NCI-H748 treated with DMSO at 0.1 percent for 48 hours (cell line): ENCODE measurements at places on chromosomes 12 and 14.

DNA sequence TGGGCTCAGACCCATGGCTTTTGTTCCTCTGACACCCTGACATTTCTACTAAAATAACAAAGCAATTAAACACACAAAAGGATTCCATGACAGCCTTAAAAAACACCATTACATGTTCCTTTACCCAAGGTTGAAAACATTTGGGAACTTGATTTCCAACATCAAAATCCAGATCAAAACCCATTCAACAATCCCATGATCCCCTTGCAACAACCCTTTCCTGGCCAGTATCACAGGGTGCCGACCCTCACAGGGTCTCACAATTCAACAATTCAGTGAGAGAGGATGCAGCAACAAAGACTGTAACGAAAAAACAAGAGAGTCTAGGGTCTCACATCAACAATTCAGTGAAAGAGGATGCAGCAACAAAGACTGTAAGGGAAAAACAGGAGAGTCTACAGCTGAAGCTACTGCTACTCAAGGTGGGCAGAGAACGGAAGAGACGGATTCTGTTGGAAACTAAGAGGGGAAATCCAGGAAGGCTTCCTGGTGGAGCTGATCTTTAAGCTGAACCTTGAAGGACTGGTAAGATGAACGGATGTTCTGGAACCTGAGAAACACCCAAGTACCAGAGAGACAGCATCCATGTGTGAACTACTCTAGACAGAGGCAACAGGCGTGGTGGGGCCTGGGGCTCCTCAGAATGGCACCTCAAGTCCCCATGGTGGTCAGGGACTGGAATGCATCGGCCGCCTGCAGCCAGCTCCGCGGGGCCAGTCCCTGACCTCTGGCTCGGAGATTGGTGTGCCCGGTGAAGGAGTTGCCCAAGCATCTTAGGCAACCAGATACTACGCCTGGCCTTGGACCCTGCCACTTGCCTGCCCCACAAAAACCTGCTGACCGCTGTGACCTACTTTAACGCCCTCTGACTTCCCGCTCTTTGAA is 22.7 kb upstream of the ZFP36L1 start:
- no peak for DNase-seq

DNA sequence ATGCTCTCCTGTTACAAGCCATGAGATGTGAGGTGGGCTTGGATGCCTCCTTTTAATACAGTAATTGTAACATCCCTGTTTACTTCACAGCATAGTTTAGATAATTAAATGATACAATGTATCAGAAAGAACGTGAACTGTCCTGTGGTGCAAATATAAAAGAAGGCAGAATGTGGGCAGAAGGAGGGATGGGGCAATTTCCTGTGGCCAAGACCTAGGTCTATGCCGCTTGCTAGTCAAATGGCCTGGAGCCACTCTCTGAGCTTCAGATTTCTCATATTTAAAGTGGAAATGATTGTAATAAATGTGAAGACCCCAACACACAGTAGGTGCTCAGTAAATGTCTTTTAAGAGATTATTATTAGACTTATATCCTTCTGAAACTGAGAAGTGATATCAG is 24.0 kb upstream of the EVL start:
- no peak for DNase-seq

- no peak for DNase-seq
These were observed 2.0 kb downstream of the EEA1 start for GRCh38 chr12:92927055-92927435.

DNA sequence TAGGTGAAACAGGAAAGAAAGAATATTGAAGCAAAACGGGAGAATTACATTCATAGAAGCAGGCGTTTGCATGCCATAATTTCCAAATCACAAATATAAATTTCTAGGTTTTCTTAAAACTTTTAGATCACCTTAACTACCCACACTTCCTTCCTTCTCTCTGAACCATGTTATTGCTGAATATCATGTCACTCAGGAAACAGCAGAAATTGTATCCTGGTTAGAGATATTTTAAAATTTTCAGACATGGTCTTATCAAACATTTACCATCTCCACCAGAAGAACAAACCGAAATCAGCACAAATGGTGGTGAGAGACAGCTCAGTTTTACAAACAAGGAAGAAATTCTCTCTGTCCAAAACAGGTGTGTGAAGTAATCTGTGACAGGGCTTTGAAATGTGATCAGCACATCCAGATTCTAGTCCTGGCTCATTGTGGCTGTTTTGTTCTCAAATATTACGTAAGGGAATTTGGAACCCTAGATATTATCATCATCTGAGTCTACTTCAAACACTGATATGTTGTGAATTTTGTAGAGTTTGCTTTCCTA is 16.3 kb downstream of the TESPA1 start:
- no peak for DNase-seq

GRCh38 chr12:1332327-1332726 is 262.1 kb downstream of the FBXL14 start:
- DNase-seq, result no peak

DNA sequence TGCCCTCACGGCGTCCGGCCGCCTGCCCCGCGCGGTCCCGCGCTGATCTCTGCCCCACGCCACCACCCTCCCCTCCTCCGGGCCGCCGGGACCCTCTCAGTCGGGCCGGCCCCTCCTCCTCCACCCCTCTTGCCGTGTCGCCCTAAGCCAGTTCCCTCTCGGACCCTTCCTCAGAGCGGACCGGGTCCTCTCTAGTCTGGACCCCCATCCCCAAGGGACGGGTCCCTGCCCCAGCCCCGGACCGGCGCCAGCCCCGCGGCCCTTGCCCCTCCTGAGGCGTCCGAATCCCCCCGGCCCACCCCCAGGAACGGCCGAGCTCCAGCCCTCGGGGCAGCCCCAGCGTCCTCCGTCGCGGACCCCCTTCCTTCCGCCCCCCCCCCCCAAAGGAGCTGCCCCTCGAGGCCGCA is 485 bp downstream of the PPP4R4 start:
- DNase-seq, result no peak

DNA sequence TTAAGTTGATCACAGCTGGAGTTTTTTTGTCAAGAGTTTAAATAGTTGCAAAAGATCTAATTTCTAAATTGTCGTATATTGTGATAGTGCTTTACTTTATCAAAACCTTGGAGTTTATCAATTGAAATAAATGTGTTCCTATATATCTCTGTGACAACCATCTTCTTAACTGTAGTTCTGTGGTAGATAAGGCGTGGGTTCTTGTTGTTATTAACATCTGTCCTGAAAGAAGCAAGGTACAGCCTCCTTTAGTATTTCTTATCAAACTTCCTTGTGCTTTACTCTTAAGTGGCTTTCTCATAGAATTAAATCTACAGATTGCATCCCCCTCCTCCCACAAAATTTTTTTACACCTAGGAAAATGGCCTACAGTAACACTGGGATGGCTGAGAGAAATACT is 7.3 kb downstream of the SCYL2 start:
- no peak for DNase-seq

DNA sequence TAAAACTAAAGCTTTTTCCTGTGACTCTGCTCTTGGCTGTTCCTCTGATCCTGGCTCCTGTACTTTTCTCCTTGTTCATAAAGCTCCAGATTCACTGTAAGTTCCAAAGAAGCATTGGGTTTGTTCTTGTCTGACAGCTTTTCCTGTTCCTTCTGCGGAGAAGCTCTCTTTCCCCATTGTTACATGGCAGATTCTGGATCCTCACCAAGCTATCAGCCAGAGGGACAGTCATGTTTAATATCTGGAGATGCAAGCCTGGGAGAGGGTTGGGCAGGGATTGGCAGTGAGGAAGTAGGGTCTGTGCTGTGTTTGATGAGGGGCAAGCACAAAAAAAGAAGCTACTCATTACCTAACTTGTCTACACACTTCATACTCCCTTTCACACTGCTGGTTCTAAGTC is 107.9 kb downstream of the AKAP6 start:
- DNase-seq, result no peak

- DNase-seq, result no peak
These were observed 5.9 kb upstream of the EID3 start for GRCh38 chr12:104297477-104298113.

- no peak for DNase-seq
These were observed 19.5 kb downstream of the PITPNM2 start for GRCh38 chr12:123131291-123131832.

DNA sequence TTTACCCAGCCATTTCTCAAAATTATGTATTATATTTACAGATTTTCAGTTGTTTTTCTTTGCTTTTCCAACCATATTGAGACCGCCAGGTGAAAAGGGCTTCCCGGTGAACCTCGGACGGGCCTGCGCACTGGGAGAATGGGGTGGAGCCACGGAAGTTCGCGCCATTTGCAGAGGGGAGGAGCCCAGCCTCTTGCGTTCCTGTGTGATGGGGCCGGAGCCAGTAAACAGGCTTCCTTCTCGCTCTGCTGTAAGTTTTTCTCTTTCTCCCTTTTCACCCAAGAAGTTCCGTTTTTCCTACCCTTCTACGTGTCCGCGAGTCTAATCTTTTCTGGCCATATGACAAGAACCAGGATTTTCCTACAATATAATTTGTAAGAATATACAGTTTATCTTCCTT is 1108.8 kb upstream of the SEL1L start:
- no peak for DNase-seq

DNA sequence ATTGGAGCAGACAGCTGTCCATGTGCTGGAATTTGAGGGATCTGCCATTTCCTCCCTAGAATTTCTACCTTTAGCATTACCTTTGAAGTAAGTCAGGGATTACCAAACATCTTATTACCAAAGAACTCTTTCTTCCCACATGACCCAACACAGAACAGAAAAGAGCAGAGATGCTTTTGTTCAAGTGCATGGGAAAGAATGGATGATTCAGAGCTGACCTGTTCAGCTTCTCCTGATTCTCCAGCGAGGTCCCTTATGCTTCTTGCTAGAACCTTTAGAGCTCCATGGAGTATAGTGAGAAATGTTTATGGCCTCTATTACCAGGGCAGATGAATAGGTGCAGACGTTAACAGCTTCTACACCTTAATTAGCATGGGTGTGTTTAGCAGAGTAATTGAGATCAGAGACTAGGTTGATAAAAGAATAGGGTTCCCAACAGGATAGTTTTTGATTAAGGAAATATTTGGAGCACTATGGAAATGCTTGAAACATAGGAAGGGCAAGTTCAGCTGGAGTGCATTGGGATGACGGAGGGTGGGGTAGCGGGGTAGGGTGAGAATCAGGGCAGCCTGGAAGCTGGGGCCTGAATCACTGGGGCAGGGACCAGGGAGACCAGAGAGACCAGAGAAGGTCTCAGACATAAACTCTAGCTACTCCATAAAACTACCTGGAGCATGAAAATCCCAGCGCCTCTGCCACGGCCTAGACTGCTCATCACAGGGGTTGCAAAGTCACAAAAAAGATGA is 223.7 kb downstream of the CACNA1C start:
- DNase-seq, result no peak

GRCh38 chr14:76927971-76928700 is 100.4 kb downstream of the IRF2BPL start:
- no peak for DNase-seq
